ENCODE measurements at places on chromosomes 16 and 17.

- no peak for DNase-seq
Observed at GRCh38 chr16:79312502-79312901, 288.0 kb downstream of the MAF start.

- DNase-seq: no peak
Observed at GRCh38 chr17:40910441-40910841, 25.4 kb upstream of the KRT20 start.

DNA sequence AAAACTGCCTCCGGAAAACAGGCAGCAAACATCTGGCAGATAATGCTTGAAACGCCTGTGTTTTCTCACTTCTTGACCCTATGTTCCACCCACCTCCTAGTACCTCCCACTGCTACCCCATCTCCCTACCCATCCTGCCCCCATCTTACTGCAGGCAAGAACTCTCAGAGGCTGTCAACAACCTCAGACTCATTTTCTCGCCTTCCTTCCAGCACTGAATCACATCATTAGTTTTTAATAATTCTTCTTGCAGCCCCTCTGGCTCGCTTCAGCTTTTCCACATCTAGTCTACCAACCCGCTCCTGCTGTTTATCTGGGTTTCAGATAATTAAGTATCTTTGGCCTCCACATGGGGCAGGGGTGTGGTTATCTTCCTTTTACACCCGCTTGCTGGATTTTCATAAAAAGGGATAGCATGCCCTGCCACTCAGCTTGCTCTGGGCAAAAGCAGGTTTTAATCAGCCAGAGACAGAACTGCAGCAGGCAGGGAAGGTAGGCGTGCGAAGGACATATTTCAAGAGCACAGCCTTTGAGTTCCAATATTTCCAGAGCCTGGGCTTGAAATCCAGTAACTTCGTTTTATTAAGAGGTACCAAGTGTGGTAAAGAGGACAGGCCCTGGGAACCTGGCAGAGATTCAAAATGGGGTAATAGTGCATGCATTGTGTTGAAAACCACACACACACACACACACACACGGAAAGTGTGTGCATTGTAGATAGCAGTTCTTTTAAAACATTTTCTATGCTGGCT, 87.5 kb downstream of the BMERB1 start:
- no peak for DNase-seq

DNA sequence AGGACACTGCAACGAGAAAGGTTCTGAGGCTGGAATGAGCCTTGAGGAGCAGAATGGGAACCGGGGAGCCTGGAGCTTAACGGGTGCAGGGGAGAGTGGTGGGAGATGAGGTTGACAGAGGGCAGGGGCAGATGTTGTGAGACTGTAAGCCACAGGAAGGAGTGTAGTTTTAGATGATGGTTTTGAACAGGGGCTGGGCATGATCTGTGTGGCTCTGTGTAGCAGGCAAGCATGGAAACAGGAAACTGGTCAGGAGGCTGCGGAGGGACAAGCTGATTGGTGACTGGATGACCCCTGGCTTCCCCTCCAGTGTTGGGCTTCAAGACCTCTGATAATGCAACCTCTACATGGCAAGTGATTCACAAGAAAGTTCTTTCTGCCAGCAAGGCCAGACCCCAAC, 1.4 kb upstream of the CNGB1 start:
- no peak for DNase-seq

DNA sequence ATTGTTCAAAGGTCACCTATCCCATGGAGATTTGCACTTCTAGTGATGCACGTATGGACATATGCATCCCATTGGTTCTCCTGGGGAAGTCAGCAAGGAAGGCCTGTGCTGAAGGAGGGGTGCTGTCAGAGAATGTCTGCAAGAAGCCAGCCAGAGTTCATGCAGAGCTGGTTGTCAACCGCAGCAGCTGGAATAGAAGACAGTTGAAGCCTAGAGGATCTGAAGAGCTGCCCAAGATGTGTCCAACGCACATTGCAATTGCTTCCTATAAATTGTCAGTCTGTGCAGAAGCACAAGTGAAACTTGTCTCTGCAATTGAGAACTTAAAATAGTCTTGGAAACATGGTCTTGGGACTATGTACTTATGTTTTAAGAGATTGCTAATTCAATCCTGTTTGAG, 82.1 kb upstream of the CNTNAP4 start:
- no peak for DNase-seq

- DNase-seq: no peak
Observed at GRCh38 chr16:27690608-27691007, 140.7 kb downstream of the KATNIP start.

DNA sequence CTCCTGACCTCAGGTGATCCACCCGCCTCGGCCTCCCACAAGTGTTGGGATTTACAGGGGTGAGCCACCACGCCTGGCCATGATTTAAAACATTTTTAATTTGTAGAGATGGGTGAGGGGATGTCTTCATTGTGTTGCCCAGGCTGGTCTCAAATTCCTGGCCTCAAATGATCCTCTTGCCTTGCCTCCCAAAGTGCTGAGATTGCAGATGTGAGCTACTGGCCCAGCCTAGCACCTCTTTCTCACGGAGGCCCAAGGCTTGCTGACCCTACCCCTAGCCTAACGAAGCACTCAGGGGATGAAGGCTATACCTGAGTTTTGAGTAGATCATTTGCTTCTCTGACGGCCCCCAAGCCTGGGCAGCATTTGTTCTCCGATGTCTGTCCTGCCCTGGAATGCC, 26.6 kb downstream of the UNK start:
- no peak for DNase-seq

DNA sequence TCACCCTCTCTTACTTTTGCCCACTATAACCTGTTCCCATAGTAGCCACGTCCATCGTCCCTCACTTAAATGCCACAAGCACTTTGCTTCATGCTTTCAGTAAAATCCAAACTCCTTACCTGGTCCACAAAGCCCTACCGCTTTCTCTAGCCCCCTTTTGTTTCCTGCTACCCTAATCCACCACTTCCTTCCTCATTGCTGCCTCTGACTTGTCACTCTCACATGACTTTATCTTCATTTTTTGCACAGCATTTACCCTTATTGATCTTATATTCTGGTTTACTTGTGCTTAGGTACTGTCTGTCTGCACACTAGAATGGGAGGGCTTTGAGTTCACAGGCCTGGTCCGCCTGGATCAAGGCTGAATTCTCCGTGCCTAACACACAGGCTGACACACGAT, 340.0 kb downstream of the XYLT1 start:
- DNase-seq: no peak

DNA sequence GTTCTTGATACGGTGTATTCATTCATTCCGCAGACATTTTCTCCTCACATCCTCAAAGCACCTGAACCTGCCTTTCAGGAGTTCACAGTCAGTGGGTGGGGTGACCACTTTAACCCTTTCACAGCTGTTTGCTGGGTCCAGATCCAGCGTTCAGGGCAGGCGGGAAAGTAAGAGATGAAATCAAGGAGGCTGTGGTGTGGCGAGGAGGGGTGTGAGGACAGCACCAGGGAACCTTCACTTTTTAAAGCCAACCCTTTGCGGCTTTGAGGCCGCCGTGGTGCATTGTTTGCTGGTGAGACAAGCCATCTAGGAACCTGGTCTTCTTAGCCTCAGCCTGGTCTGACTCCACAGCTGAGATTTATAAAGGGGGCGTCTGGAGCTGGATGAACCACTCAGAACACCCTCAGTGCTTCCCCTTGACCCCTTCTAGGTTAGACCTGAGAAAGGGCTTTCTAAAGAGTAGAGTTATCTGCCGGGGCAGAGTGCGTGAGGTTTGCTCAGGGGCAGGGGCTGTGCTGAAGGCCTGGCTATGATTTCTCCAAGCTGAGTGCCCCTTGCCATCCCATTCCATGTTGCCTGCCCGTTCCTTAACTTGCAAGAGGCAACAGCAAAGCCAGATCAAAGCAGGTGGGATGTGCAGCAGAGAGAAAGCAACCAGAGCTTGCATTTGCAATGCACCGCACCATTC, 933 bp downstream of the CCR7 start:
- DNase-seq: no peak

GRCh38 chr17:40064971-40065768, 2.4 kb downstream of the THRA start:
- no peak for DNase-seq

GRCh38 chr16:49085686-49086085, 196.0 kb downstream of the CBLN1 start:
- no peak for DNase-seq

DNA sequence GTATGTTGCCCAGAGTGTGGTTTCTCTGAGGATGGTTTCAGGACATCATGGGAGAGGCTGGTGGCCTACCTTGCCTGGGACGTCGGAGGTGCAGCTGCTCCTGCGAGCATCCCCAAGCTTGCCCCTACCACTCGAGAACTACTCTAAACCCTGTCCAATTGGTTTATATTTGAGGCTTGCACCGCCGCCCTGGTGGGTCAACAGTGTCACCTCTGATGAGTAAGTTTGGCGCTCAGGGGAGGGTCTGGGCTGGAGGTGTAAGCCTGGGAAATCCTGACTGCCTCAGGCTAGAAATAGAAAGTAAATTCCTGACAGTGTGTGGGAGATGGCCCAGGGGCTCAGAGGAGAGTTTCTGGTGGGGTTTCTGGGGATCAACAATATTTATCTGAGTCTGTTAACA, 48.2 kb downstream of the CCDC42 start:
- no peak for DNase-seq

- no peak for DNase-seq
Observed at GRCh38 chr17:17114592-17115225, 72.5 kb downstream of the MPRIP start.

GRCh38 chr17:50192144-50192617, 9.2 kb downstream of the COL1A1 start:
- no peak for DNase-seq

- no peak for DNase-seq
Observed at GRCh38 chr17:2363851-2364762, 26.8 kb downstream of the SGSM2 start.

DNA sequence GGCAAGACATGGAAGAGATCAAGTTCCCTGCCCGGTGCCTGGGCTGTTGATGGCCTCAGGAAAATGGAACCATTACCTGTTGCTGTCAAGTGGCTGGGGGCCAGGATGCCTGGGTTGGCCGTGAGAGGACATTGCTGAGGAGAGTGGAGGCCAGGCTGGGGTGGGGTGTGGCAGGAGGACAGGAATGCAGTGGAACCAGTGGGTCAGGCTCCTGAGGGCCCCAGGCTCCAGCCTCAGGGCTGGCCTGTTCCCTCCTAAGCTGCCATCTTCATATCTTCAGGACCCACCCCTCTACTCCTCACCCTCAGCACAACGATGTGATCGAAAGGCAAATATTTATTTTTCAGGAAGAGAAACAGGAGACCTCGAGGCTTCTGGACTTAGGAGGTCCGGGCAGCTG, 8.5 kb upstream of the YPEL3 start:
- no peak for DNase-seq
